T-helper 9 cell (primary cell): ENCODE measurements at places on chromosomes 4 and X.

DNA sequence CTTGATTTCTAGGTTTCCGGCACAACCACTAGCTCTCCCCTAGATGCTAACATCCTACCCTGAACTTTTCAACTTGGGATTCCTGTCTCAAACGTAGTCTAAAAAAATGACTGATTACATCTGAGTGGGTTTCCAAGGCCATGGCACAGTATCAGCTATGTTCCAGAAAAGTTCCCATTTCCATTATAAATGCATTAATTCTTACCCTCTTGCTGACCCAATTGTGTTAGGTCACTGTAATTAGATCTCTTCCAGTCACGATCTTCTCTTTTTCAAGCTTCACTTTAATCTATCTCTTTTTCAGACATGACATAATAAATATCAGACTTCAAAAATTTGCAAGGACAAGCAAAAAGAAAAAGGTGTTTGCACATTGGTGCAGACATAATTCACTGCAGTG lies 50.6 kb upstream of the PDE5A start:
- no peak for DNase-seq

DNA sequence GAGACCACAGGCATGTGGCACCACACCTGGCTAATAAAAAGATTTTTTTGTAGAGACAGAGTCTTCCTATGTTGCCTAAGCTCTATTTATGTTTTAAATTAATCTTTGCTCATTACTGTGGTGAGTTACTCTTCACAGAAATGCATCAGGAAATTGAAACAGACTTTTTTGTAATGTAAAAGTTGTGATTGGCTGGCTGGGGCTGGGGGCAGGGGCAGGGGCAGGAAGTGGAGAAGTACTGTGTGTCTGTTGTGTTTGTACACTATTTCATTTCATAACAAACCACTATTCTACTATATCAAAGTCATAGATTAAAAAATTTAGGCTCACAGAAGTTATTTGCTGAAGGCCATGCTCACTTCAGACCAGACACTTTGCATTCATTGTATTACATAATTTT lies 19.1 kb upstream of the ABRAXAS1 start:
- DNase-seq, result no peak

GRCh38 chr4:152860046-152860445 lies 76.1 kb upstream of the FHDC1 start:
- no peak for DNase-seq

DNA sequence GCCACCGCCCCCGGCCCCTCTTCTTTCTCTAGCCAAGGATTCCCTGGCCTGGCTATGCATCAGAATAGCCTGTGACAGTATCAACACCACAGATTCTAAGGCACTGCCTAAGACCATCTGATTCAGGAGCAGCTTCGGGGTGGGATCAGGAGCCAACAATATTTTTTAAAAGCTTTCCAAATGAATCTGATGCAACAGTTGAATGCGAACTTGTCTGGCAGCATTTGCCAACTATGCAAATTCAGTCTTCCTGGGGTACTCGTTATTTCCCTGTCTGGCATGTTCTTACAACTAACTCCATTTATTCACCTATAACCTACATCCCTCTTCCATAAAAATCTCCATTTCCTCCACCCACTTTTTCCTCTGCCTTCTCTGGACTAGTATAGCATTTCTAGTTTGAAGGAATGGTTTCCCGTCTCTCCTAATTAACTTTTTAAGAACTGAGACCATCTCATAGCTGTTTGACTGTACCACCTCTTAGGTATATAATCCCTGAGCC lies 36.2 kb upstream of the UGDH start:
- no peak for DNase-seq

DNA sequence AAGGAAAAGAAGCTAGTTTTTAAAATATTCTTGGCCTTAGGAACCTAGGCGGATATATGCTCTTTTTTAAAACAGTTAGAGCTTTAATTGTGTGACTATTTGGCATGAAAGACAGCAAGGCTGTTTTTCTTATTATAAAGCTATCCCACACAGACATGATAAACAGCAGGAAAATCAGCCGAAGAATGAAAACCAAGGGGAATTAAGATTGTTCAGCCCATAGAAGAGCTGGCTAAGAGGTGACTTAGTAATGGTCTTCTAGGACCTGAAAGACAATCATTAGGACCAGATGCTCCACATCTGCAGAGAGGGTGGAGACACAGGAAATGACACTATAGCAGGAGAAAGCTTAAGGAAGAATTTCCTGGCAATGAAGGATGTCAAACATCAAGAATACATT lies 171.4 kb upstream of the NRK start:
- DNase-seq, result no peak

- no peak for DNase-seq
These were observed 70.5 kb upstream of the COX18 start for GRCh38 chr4:73139991-73140390.

GRCh38 chr4:26048378-26048882 lies 134.4 kb downstream of the SMIM20 start:
- DNase-seq, result no peak

GRCh38 chrX:93673869-93674271 lies at the start of gene FAM133A:
FAM133A (plus strand) TSS chrX:93674206; CDS start chrX:93709420, 35,214 bp downstream.
- DNase-seq, result no peak

GRCh38 chr4:39469429-39470077 lies 10.7 kb downstream of the LIAS start:
- DNase-seq, result no peak

- no peak for DNase-seq
These were observed 3.3 kb upstream of the CBR4 start for GRCh38 chr4:169013396-169013795.

GRCh38 chrX:129686422-129686948 lies 31.7 kb upstream of the APLN start:
- DNase-seq, result no peak

DNA sequence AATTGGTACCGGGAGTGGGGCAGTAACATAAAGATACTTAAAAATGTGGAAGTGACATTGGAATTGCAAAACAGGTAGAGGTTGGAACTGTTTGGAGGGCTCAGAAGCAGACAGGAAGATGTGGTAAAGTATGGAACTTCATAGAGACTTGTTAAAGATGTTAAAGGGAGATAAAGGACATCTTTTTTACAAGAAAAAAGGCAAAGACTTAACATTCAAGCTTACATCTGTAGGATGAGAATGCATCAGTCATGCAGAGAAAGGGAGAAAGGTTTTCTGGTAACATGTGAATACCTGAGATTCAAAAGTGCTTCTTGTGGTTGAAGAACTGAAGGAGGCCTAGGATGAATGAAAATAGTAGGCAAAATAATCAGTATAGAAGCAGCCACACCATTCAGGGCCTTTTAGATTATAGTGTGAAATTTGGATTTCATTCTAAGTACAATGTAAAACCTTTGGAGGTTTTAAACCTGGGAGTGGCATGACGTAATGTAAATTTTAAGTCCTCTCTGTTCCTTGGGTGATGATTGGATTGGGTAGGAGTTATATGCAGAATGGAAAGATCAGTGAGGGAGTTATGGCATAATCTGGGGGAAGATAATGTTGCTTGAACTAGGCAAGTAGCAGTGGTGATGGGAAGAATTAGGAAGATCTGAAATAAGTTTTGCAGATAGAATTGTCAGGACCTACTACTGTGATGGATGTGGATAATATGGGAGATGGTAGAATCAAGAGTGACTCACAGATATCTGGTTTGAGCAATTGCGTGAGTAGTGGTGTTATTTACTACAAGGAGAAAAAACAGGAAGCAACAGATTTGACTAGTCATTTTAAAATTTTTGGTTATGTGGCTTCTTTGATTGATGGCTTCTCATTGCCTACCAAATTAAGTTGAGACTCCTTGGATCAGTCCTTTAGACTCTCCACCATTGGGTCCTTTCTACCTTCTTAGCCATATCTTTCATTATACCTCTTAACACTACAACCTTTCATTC lies 138.7 kb downstream of the VSIG4 start:
- no peak for DNase-seq

- no peak for DNase-seq
These were observed 36.8 kb downstream of the BCOR start for GRCh38 chrX:40061005-40061404.

DNA sequence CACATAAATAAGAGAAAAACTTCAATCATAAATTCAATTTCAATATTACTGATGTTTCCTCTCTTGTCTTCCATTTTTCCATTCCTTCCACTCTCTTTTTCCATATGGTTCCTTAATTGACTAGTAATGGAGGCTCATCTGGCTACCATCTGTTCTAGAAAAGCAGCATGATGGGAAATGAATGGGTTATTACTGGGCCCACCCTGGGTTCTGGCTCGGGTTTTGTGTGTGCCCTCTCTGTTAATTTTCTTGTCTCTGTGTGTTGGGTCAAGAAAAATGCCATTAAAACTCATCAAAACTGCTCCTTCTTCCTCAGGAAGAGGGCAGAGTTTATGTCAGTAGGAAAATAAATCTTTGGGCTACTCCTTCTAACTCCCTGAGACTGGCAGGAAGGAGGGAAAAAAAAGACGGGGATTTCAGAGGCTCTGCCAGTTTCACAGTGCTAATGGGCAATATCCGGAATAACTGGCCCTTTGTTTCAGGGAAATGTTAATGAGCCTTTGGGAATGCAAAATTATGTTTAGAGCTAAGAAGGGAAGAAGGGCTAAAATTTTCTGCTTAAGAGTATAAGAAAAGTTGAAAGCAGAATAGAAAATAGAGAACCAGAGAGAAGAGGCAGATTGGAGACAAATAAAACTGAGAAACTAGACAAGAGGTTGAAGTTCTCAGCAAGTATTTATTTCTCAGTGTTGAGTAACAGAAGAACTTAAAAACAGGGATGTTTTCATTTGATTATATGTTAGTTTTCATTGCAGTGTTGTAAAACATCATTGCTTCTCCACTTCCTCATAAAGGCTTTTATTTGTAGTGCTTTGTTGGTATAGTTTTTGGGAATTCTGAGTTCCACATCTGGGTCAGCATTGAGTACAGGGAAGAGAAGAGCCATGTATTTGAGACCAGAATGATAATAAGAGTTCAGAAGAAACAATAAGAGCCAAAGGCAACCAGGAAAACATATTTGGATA lies 19.7 kb downstream of the GABRB1 start:
- no peak for DNase-seq

DNA sequence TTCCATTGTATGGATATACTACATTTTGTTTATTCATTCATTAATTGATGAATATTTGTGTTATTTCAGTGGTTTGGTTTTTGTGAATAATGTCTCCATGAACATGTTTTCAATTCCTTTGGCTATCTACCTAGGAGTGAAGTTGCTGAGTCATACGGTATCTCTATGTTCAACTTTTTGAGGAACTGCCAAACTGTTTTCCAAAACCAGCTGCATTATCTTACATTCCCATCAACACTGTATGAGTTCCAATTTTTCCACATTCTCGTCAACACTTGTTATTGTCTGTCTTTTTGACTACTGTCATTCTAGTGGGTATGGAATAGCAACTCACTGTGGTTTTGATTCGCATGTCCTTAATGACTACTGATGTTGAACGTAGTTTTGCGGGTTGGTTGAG lies 388.6 kb upstream of the MAGEB2 start:
- DNase-seq, result no peak

DNA sequence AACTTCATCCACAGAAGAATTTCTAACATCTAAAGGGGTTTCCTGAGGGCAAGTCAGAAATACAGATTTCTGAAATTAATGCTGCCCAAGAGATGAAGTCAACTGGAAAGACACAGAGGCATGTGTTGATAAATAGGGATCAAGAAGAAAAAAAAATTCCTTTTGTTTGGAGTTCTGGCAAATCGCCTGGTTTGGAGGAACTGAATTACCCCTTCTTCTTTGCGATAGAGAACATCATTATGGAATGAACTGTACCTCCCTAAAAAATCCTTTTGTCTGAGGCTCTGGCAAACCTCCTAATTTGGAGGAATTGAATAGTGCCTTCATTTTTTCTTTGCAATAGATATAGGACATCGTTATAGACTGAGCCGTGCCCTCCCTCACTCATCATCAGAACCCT lies 200.9 kb downstream of the DHRSX start:
- no peak for DNase-seq

GRCh38 chrX:115650449-115650848 lies 89.5 kb downstream of the PLS3 start:
- DNase-seq, result no peak

DNA sequence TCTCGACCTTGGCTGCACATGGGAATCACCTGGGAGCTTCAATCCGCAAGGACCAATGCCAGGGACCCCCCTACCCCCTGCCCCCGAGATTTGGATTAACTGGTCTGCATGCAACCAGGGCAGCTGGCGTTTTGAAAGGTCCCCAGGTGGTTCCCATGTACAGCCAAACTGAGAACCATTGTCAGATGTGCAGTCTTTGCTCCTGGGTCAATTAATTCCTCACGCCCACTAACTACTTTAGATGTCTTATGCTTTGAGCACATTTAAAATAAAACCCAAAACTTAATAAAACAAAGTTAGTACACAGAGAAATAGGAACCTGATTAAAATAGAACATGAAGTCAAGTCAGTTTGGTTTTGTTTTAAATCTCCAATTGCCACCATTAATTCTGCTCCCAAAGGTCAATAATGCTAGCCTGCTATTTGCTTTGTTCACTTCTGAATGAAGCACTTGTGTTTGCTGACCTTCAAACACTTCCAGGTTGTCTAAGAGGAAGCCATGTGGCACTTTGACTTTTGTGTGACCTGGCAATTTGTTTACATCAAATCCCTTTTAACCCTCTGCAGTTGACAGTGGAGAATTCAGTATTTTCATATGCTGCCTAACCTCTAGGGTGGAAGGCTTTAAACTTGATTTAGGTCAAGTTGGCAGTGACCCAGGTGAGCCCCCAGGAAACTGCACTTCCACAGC lies 27.2 kb upstream of the TMSB4X start:
- no peak for DNase-seq

- no peak for DNase-seq
These were observed 44.6 kb upstream of the PHKA2 start for GRCh38 chrX:19028560-19028959.

- no peak for DNase-seq
These were observed 383.7 kb upstream of the ATOH1 start for GRCh38 chr4:93444860-93445259.

GRCh38 chrX:40082447-40083119 lies 15.2 kb downstream of the BCOR start:
- DNase-seq, result no peak

DNA sequence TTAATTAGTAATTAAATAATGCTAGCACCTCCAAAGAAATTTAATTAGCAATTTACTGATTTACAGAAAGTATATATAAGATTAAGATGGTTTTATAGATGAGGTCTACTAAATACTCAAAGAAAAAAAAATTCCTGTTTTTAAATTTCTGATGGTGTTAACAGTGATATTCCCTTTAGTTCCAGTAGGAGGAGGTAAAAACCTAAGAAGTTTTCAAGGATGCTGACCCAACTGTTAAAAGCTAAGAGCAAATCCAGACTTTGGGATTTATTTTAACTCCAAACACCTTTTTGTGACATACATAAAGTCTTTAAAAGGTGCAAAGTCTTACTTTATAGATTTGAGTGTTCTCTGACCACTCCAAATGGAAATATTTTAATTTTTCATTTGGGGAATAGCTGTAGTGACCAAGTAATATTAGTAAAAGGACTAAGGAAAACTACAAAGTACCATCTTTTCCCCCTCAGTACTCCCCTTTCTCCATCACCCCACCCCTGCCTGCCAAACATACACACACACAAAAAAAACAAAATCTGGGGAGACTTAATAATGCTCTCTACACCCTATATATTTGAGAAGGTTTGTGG lies 34.2 kb upstream of the CSN1S1 start:
- DNase-seq, result no peak
